Mesenteric fat pad (tissue), 1 donor: ENCODE measurements at places on chromosomes 1 and 21. TPM values are rescaled to one million over a fixed set of nuclear protein-coding genes. Genes with fewer than 3 reads are reported as not detected.

Gene CCDC17
- 2.4 TPM for total RNA-seq

Gene FCER1G
- 176 TPM for total RNA-seq

Gene TACSTD2
- 1.7 TPM for total RNA-seq

Gene PRMT2
- total RNA-seq = 84.6 TPM

Gene IFNAR2
- total RNA-seq = 41.5 TPM

Gene RNPEP
- 40.7 TPM for total RNA-seq

Gene NTMT2
- not detected for total RNA-seq

GRCh38 chr1:175845338-175845737, 101.9 kb upstream of the TNR start:
- DNase-seq = no peak

DNA sequence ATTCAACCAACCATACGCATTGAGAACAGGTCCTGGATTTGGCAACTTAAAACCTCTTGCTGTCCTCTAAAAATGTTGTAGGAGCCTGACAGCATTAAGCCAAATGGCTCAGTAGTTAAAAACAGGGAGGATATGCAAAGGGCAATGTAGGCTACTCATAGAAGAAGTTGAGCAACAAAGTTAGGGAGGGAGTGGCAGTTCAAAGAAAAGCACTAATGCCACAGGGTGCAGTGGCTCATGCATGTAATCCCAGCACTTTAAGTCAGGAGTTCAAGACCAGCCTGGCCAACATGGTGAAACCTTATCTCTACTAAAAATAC, 92.9 kb upstream of the ERG start:
- DNase-seq = no peak

DNA sequence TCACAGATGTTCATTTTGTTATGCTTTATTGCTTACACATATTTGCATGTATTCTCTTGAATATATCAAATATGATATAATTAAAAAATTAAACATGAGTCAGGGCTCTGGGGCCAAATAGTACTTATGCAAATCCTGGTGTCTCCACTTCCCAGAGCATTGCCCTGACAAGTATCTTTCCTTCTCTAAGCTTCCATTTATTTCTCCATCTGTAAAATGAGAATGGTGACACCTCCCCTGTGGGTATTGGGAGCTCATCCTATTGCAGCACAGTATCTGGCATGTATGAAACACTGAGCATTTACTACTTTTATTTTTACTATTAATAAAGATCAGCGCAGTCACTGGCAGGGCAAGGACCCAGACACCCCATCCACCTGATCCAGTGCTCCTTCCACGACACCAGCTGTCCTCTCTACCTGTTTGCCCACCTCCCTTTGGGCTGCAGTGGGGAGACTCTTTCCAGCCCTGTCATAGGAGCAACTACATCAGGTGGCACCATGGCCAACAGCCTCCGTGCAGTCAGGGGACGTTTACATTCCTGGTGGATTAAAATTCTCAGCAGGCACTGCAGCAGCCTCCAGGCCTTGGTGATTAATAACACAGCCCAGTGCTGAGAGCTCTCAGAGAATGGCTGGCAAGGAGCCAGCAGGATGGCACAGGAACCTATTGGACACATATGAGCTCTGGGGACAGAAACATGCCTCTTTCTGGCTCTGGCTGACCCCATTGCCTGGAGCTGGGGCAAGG, 113.0 kb downstream of the DMRTB1 start:
- peak; percentile 85 for DNase-seq

- DNase-seq = no peak
These were observed 19.0 kb downstream of the ARHGEF10L start for GRCh38 chr1:17558541-17558940.

- DNase-seq = no peak
These were observed 17.6 kb upstream of the PLA2G5 start for GRCh38 chr1:20052386-20052785.

GRCh38 chr21:35508139-35508888, 459.2 kb upstream of the RUNX1 start:
- DNase-seq = no peak

DNA sequence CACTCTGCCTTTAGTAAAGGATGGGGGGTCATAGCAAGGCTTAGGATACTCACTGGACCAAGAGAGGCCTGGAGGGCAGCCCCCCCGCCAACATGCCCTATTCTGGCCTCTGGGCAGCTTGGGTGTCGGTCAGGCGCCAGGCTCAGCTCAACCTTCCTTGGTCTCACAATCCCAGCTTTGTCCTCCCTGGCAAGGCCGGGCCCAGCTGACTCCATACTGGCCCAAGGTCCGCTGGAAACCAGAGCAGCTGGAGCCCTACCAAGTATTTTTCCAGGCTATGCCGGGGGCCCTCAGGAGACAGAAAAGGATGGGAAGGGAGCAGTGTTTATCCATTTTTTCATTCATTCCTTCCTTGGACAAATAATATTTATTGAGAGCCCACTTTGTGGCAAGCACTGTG, 6.2 kb downstream of the FBXO2 start:
- no peak for DNase-seq

GRCh38 chr1:24987424-24987823, 57.3 kb upstream of the RUNX3 start:
- DNase-seq = no peak
